ENCODE measurements at places on chromosomes 11 and 22.

DNA sequence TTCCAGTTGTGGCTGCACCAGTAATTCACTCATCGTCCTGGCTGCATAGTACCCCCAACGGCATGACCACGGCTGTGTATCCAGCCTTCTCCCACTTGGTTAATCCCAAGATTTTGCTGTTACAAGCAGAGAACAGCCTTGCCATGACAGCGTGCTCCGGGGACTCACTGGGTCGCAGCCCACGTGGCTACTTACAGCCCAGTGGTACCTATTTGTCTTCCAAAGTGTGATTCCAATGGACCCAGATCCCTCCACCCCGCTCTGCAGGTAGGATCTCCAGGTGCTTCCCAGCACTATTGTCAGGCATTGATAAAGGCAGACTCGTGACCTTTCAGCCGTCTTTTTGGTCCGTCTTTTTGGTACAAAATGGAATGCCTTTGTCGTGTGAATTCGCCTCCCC is 119.0 kb upstream of the FGF3 start:
- DNase-seq = no peak

GRCh38 chr22:19344420-19344819 is 52.9 kb upstream of the CLTCL1 start:
- no peak for DNase-seq

- no peak for DNase-seq
Observed at GRCh38 chr11:8234425-8234821, 29.3 kb downstream of the LMO1 start.

DNA sequence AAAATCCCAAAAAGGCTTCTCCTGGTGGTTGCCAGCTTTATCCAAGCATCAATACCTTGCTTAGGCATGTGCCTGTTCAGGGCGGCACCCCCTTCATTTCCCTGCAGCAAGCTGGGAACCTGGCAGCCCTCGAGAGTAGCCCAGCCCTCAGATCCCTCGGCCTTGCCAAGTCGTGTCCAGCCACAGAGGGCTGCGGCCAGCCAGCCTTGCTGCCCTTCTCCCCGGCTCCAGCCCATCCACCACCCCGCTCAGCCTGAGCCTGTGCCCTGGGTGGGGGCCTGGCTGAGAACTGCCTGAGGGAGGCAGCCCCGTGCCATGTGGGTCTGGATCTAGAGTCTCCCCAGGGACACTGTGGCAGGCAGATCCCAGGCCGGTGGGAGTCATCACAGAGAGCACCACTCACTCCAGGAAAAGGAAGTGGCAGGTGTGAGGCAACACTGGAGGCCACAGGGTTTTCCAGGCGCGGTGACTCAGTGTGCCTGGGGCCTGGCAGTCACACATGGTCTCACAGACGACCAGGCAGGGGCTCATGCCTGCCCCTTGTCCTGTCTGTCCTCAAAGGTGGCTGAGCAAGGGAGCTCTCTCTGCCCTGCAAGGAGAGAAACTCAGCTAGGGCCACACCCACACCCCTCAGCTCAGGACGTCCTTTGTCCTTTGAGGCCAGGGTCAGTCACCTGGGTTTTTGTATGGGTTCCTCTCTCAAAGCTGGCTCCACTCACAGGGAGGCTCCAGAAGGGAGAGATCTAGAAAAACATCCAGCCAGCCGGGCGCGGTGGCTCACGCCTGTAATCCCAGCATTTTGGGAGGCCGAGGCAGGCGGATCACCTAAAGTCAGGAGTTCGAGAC is 12.2 kb upstream of the CDC42BPG start:
- no peak for DNase-seq

GRCh38 chr22:31646186-31647019 is 15.6 kb downstream of the PISD start:
- DNase-seq = no peak

DNA sequence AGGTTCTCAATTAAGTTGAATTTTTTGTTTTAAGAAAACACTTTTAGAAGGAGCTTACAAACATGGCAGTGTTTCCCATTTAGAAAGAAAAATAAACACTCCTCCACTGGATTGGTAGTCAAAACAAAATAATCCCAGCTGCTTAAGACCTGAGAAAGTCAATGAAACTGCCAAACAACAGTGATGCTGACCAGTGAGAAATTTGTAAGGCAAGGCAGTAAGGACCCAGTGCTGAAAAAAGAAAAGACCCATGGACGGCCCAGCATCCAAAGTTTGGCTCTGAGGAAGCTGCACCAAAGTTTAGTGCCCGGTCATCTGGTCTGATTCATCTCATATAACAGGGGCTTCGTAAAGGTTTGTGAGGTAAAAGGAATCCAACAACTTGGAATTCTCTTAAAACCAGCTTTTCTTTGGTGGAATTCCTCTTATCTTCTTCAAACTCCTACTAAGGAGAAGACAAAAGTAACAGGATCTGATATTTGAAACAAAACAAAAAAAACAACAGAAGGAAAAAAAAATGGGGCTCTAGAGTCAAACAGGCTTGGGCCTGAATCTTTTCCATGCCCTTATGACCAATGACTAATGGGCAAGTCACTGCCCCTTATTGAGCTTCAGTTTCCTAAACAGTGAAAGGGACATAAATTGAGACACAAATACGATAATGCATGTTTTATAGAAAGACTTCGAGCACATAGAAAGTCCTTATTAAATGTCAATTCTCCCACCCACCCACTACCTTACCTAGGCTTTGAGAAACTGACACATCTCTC is 383.0 kb upstream of the NARS2 start:
- DNase-seq = no peak

GRCh38 chr11:99241066-99241465 is 220.3 kb downstream of the CNTN5 start:
- no peak for DNase-seq

DNA sequence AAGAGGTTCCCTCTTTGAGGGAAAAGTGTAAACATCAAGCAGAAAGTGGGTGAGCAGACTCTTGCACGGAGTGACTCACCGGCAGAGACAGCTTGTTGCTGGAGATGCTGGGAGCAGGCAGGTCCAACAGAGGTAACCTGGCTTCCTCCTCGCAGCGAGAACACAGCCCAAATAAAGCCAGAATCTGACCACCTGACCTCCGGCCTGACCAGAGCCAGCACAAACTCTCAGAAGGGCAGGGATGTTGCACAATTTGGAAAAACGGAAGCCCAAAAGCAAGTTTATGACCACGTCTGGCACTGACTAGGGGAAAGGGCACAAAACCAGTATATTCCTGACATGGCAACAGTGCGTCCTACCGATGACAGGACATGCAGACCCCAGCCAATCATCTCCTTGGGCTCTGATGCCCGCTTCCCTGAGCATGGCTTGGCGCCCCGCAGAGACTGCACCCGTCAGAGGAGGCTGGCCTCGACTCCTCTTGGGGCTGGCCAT is 5.4 kb downstream of the SMCO4 start:
- DNase-seq = no peak

Data from NCI-H2081 (cell line).